Sigmoid colon (tissue), 7 donors: ENCODE measurements at places on chromosomes 12 and 14. TPM values are rescaled to one million over a fixed set of nuclear protein-coding genes. Genes with fewer than 3 reads are reported as not detected.

MAP1LC3B2 gene
- total RNA-seq: not detected

DNA sequence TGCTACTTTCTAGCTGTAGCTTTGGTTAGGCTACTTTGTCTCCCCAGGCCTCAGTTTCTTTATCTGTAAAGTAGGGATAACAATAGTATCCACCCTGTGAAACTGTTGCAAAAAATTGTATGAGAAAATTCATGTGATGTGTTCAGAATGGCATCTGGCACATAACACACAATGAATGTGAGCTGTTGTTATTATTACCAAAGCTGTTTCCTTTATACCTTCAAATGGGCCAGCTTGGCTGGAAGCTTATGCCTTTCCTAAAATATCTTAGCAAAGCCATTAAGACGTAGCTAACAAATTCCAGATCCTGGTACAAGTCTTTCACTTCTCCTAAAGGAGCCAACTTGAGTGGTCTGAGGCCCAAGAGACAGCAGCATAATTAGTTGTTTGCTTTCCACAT, 25.2 kb upstream of the MANSC4 start:
- H3K4me1 ChIP-seq: no peaks in the 10 kb centered on the region
- no peaks in the 10 kb centered on the region for H3K27me3 ChIP-seq
- DNase-seq: no peak
- H3K27ac ChIP-seq: no peak overlapping the region
- H3K4me3 ChIP-seq: no peak overlapping the region
- peaks cover 15% of the 10 kb centered on the region for H3K36me3 ChIP-seq

DNA sequence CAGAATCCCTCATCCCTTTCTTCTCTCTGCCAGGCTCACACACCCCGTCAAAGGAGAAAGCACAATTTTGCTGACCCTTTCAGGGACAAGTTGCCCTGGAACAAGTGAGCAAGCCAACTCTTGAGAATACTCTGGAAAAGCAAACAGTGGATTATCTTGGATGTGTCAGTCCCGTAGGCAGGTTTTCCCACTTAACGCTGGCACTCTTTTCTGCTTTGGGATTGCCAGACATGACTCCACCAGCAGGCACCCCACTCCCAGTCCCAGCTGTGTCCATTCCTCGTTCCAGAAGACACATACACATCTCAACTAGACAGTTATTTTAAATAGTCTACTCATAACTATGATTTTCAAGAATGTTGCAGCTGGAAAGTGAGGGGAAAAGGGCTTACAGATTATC, 145.5 kb upstream of the CDKN3 start:
- H3K36me3 ChIP-seq: no peaks in the 10 kb centered on the region
- DNase-seq: no peak
- no peak overlapping the region for H3K27ac ChIP-seq
- no peaks in the 10 kb centered on the region for H3K27me3 ChIP-seq
- H3K4me3 ChIP-seq: no peak overlapping the region

- no peak overlapping the region for H3K4me3 ChIP-seq
- H3K27me3 ChIP-seq: no peaks in the 10 kb centered on the region
- H3K4me1 ChIP-seq: no peaks in the 10 kb centered on the region
- DNase-seq: no peak
These were observed 8.0 kb upstream of the LGMN start for GRCh38 chr14:92756446-92756845.

DNA sequence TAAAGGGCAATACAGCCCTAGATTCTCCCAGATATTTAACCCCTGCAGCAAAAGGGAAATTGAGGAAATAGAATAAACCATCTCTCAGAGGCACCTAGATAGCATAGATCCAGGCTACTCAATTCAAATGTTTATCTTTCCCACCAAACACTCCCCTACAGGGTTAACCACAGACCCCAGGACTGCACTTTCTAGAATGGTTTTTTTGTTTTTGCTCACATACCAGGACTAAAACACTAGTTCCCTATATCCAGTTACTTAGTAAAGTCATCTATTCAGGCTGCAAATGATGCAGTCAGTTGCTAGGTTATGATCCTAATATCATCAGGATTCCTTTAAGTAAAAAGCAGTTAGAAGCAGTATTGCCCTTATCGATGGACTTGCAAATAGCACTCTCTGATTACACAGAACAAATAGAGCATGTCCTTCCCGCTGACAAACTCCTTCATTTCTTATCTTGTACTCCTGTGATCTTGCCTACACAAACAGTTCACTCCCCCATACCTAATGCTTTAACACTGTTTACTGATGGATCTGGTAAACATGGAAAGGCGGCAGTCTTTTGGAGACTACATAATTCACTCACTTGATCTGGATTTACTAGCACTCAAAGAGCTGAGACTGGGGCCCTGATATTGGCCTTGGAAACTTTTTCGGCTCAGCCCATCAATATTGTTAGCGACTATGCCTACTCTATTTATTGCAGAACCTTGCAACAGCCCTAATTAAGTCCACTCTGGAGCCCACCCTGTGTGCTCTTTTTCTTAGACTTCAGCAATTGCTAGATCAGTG, 257.2 kb upstream of the DIO2 start:
- no peak overlapping the region for H3K27ac ChIP-seq
- DNase-seq: no peak
- H3K4me3 ChIP-seq: no peak overlapping the region
